ENCODE measurements at places on chromosomes 7 and 10.
A peak's percentile ranks its signal among the peaks of the same experiment; 100 is the strongest.

- no peak for DNase-seq
These were observed 20.9 kb upstream of the DNAJB12 start for GRCh38 chr10:72375585-72375984.

- DNase-seq: no peak
These were observed 338.8 kb upstream of the SEMA3D start for GRCh38 chr7:85525676-85526075.

DNA sequence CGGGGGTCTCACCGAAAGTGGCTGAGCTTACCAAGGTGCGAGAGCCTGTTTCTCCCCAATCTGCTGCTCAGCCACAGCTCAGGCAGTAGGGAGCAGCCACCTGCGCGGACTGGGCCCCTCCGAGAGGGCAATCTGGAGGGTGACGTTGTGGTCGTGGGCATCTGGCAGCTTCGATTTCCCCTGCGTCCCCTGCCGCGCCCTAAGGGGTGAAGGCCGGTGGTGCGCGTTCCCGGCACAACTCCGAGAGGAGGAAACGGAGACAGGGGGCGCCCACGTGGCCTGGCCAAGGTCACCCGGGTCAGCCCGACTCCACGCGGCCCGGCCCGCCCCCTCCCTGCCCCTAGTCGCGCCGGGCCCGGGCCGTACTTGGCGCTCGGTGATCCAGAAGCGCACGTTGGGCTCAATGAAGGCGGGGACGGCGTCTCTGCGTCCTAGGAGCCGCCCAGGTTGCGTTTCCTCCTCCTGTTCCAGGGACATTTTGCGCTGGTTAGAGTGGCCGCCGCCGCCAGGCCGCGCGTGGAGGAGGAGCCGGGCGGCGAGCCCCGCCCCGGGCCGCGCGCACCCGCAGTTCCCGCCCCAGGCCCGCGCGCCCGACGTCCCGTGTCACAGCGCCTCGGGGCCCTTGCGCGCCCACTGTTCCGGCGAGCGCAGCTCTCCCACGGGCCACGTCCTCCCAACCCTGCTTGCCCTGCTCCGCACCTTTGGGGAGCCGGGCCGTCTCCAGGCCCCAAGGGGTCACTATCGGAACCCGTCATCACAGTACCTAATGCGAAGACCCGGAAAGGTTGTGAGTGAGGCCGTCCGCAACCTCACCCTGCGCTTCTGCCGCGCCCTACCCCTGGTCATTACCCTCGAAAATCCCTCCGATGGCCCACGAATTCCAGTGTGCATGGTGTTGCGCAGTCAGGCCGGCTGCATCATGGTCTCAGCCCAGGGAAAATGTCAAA is at the start of gene SFXN4:
Gene SFXN4 (minus strand): TSS at position 544 of the 947 bp plus-strand sequence. CDS start 67 bp downstream, at position 477.
- DNase-seq: peak; percentile 82

DNA sequence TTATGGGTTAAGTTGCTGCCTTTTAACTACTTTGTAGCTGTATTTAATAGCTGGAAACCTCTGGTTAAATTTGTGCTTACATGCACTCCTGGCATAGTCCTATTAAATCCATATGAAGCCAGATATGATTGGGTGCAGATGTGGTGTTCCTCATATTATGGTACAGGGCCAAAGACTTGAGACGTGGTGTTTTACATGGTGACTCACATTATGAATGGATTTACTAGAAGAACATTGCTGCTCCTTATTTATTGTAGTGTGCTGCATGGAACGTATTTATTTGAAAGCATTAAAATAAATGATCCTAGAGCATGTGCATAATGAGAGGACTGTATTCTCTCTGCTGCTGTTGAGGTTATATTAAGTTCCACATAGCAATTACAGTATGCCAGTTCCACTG is 224.1 kb downstream of the SLC25A13 start:
- DNase-seq: no peak

GRCh38 chr10:133391249-133391635 is 2.7 kb upstream of the MTG1 start:
- no peak for DNase-seq

- no peak for DNase-seq
These were observed 256.5 kb downstream of the FRMD4A start for GRCh38 chr10:14074062-14074884.

DNA sequence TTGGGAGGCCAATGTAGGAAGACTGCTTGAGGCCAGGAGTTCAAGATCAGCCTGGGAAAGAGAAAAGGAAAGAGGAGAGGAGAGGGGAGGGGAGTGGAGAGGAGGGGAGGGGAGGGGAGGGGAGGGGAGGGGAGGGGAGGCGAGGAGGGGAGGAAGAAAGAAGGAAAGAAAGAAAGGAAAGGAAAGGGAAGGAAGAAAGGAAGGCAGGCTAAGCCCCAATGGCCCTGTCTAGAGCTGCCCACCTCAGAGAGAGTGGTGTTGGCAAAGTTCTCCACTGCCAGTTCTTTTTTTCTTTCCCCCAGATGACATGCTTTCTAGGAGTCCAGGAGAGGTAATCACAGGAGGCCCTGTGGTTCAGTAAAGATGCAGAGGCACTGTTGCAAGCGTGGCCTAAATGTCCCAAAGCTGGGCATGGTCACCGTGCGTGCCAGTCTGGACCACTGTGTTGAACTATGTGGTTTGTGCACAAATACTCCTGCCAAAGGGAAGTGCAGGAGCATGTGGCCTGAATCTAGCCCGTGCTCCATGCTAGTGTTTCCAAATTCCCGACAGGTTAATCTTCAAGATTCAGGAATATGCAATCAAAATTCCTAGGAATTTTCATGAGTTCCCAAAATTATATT is 39.7 kb downstream of the ODAD2 start:
- DNase-seq: no peak

- no peak for DNase-seq
These were observed 26.7 kb downstream of the TAS2R41 start for GRCh38 chr7:143504215-143504936.

DNA sequence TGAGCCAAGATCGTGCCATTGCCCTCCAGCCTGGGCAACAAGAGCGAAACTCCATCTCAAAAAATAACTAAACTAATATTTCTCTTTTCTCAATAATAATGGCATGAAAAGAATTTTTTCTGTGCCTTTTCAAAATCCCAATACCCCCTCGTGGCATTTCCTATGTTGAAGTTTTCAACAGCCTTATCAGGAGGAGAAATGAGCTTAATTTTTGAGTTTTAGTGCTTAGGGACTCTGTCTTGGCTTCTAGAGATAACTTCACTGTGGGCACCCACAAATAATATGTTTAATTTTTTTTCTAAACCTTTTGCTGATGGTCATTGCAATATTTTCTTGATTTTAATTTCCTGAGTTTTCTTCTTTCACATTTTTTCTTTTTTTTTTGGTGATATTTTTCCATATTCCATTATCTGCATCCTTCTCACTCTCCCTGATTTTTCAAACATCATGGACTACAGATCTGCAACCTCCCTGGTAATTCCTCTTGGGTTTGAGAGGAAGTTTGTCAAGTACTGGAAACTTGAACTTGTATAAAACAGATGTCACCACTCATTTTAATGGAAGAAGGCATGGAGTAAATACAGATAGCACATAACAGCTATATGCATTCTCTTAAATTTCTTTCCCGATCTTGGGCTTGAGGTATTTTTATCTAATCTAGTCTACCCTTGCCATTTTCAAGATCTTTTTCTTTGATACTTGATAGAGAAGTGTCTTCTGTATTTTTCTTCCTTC is 84.0 kb downstream of the KAT6B start:
- no peak for DNase-seq

DNA sequence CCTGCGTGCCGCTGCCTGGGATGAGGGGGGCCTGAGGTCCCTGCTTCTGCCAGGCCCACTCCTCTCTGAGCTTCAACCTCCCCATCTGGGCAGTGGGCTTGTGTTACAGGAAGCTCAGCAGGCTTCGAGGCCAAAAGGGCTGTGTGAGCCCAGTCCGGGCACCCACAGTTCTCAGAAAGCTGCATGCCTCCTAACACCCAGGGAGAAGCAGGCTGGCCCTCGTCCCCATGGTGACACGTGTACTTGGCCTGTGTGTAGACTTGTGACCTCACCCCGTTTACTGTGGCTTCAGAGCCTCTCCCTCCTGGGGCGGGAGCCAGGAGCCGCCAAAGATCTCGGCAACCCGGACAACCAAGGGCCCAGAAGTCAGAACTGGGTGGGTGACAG is 2.2 kb upstream of the GRIFIN start:
- DNase-seq: no peak

- no peak for DNase-seq
These were observed 757.1 kb downstream of the AUTS2 start for GRCh38 chr7:70355198-70356020.

GRCh38 chr7:91636129-91636724 is 244.3 kb downstream of the MTERF1 start:
- no peak for DNase-seq

- DNase-seq: no peak
These were observed 8.4 kb downstream of the COL17A1 start for GRCh38 chr10:104077247-104077646.

Measured in CD4-positive, alpha-beta T cell treated with Interleukin-10 for 1 hour (primary cell).